Activated T-cell treated with anti-CD3 and anti-CD28 coated beads, Interleukin-2, amount 50 U/mL, for 1 hour (primary cell): ENCODE measurements at places on chromosomes 11 and 22.

DNA sequence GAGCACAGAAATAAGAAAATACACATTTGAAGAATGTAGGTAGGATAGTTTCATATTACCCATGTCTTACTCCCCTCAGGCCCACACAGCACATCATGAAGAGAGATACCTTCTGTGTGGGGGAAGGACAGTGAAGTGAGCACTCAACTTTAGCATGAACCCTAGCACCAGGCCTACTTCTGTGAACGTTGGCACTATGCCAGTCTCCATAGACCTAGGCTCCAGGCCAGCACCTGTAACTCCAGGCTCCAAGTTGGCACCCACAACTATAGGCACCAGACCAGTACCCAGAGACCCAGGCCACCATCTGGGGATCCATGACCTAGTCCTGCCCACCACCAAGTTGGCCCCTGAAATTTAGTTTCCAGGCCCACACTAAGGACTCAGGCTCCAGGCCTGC is 410.9 kb downstream of the INSC start:
- DNase-seq, result no peak

DNA sequence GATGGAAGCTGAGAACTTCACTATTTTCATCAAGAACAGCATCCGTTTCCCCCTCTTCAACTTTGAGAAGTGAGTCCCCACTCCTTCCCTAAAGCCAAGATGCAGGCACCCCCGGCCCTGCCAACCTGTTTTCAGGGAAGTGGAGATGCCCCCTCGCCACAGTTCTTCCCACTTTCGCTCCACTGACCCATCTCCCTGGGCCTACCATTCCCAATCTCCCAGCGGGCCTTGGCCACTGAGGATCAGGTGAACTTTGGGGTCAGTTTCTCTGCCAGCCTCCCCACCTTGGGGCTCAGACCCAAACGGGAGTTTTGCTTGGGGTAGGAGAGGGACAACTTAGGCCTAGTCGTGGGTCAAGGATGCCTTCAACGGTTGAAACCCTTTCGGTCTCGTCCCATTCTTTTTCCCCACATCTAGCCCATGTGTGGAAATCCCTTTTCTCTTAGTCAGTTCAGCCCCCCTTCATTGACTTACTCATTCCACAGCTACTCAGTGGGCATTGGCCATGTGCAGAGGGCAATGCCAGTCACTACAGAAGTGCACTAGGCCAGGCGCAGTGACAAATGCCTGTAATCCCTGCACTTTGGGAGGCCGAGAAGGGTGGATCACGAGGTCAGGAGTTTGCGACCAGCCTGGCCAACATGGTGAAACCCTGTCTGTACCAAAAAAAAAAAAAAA is 10.6 kb downstream of the P2RX3 start:
- no peak for DNase-seq

GRCh38 chr22:31085928-31086327 is 4.8 kb downstream of the SMTN start:
- no peak for DNase-seq

DNA sequence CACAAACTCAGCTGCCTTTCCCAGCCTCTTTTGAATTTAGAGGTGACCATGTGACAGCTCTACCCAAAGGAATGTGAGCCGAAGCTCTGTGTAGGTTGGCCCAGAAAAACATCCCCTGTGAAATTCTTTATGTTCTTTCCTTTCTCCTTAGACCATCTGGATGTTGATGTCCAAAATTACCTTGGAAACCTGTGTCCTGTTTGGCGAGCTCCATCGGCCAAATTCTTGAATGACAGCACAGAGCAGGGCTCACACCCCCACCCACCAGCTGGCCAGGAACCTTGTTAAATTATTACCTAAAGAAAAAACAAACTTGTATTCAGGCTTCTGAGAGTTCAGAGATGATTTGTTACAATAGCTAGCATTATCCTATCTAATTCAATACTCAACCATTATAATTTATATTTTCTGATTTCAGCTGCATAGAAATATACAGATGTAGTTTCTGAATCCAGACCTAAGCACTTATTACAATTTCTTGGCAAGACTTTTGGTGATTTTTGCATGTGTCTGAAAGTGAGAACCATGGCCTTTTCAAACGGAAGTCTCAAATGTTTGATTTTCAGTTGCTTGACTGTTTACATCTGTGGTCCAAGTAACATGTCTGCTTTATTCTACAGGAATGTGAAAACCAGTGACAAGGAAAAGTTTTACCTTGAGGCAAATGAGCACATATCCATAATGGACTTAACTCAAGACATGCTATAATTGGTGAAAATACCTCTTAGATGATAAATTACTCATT is 554.2 kb downstream of the NTM start:
- DNase-seq, result no peak

- no peak for DNase-seq
These were observed 208.5 kb downstream of the TENM4 start for GRCh38 chr11:79232346-79232745.

DNA sequence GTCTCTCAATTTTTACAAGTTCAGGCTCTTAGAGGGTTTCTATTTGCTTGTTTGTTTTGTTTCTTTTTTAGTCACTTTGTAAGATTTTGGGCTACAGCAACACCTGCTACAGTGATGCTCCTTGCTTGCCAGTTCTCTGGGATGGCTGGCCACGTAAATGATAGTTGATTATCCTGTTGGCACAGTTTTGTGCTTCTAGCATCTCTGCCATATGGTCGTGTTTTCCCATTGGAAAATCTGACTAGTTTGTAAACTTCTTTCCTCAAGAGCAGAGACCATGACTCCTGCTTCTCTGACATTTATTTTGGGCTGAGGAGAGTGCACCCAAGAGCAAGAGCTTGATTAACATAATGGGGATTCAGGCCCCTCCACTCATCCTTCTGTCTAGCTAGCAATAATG is 1621.6 kb upstream of the RAG2 start:
- no peak for DNase-seq

DNA sequence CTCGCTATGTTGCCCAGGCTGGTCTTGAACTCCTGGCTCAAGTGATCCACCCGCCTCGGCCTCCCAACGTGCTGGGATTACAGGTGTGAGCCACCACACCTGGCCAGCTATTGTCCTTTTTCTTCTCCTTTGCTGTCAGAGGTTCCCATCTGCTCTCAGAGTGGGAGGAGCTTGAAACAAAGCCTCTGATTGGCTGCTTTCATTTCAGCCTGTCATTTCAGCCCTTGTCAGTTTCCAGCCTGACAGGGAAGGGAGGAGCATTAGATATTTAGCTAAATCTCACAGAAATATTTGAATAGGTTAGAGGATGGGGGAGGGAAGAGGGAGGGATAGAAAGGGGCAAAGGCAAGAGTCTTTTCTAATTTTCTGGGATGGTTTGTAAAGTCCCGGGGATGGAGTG is 8.7 kb downstream of the SLC22A6 start:
- no peak for DNase-seq

GRCh38 chr11:59756558-59756840 is 1.3 kb downstream of the STX3 start:
- no peak for DNase-seq

DNA sequence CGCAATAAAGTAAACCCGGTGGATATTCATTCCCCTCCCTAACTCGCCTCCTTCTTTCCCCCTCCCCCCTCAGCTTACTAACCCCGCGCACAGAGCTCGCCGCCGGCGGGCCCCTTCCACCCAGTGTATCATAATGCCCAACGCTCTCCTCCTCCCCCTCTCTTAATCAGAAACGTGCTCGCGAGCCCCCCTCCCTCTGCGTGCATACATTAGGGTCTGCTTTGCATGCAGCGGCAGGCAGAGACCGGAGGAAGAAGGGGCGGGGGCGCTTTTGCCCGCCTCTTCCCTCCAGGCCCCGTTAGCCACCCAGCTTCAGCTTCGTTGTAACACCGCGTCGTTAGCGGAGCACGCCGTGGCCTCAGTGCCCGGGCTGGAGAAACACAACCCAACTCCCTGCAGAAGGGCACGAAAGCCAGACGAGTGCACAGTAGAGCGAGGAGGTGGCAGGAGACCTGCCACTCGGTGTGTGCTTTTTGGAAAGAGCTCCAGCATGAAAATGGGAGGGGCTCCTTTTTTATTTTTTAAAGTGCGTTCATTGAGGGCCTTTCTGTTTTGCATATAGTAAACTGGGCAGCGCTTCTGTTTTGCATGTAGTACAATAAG is 901 bp upstream of the KMT2A start:
- peak; percentile 69 for DNase-seq

- no peak for DNase-seq
These were observed 1.4 kb upstream of the CCT8L2 start for GRCh38 chr22:16594026-16594425.

GRCh38 chr11:46849631-46850030 is 3.6 kb upstream of the CKAP5 start:
- no peak for DNase-seq

GRCh38 chr22:23231471-23232093 is 51.3 kb downstream of the BCR start:
- DNase-seq, result no peak

GRCh38 chr11:115990004-115990447 is 485.8 kb upstream of the CADM1 start:
- no peak for DNase-seq

GRCh38 chr11:132631989-132632388 is 900.3 kb downstream of the OPCML start:
- DNase-seq, result no peak

GRCh38 chr11:122851366-122851966 is 13.2 kb downstream of the CRTAM start:
- no peak for DNase-seq

DNA sequence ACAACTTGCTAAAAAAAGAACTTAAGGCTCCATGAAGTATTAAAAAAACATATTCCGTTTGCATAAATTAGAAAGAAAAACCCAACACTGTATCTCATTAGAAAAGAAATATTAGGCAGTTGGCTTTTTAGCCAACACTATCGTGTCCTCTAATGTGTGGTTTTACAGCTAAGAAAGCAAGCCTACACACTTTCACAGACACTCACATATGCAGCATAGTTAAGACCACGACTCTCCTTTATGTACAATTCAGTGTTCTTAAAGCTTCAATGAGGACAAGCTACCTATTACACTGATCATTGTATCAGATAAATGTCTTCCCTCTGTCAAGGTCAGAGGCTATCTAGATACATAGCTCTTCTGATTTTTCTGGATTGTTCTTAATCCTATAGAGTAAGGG is 80.1 kb downstream of the PICALM start:
- no peak for DNase-seq

DNA sequence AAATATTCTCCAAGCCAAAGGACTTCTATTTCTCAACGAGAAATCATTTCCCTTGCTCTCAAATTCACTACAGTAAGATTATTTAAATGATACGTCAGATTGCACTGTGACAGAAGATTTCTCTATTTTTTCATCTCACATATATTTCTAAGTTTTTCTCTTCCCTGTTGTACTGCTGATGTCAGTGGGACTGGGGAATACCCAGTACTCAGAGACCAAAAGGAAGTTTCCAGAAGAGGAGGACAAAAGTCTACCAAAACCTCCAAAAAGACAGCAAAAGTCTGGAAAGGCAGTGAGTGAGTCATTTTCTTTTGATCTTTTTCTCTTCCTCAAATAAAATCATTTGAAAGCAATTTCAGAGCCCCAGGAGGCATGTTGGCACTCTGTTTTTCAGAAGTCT is 149.8 kb upstream of the PITPNB start:
- DNase-seq, result no peak

DNA sequence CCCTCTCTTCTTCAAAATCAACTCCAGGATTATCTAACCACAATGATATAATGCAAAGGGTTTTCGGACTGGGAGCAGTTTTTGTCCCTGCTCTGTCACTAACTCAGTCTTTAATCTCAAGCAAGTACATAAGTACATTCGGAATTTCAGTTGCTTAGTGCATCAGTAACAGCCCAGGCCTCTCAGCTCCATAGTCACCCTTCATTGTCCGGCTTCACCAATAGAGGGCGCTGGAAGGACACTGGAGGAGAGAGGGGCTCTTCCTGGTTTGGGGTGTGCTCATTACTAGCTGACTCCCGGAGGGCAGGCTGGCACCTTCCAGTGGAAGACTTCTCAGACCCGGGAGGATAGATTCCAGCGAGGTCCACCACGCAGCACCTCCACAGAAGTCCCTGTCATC is 90.4 kb upstream of the PDGFD start:
- no peak for DNase-seq

- DNase-seq, result no peak
These were observed 11.3 kb downstream of the PRAME start for GRCh38 chr22:22547692-22548300.

- DNase-seq, result no peak
These were observed 216.7 kb downstream of the SNX19 start for GRCh38 chr11:130699561-130699960.

DNA sequence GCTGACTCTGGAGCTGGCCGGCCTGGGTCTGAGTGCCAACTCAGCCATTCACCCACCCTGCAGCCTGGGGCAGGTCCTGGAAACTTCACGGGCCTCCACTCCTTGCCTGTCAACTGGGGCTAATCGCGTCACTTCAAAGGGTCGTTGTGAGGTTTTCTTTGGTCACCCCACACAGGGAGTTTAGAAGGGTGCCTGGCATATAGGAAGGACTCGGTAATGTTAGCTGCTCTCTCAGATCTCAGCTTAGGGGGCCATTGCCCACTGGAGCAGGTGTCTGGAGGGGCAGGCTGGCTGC is 7.3 kb downstream of the INCENP start:
- DNase-seq, result no peak

GRCh38 chr11:128867277-128867676 is at the start of gene KCNJ1:
KCNJ1 (minus strand) TSS chr11:128867296; CDS start chr11:128840243, 27,053 bp downstream.
- no peak for DNase-seq

DNA sequence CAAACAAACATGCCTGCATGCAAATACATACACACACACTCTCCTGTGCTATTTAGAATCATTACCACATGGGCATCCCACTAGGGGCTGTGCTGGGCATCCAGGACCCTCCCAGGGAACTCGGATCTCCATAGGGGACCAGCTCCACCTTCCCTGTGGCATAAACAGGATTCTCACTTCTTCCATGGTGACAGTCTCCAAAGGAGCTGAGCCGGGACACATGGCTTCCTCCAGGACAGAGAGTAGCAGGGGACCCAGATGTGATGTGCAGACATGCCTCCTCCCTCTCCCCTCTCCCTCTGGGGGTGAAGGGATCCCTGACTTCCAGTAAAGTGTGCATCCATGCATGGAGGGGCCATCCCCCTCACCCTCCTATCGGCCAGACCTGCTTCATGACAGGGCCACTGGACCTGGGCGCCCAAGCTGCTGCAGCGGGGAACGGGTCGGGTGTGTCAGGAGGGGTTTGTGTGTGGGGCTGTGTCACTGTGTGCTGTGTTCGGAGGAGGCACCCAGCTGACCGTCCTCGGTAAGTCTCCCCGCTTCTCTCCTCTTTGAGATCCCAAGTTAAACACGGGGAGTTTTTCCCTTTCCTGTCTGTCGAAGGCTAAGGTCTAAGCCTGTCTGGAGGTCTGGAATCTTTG is 33.4 kb downstream of the IGLL5 start:
- no peak for DNase-seq
